ENCODE measurements at places on chromosomes 13 and 19. TPM values are rescaled to one million over a fixed set of nuclear protein-coding genes. Genes with fewer than 3 reads are reported as not detected.

Gene KLK15
- not detected for total RNA-seq

Gene FRY
- total RNA-seq, result 24.3 TPM

Gene NRTN
- total RNA-seq, result 0.50 TPM

Gene TMEM59L
- total RNA-seq, result 4.6 TPM

Gene ZNF610
- 2.9 TPM for total RNA-seq

Gene FUT3
- total RNA-seq, result not detected

Gene GNG7
- 0.15 TPM for total RNA-seq

Gene ZNF99
- not detected for total RNA-seq

Gene DAND5
- not detected for total RNA-seq

Gene CPB2
- total RNA-seq, result not detected

Gene FFAR1
- not detected for total RNA-seq

Data from smooth muscle cell of trachea (primary cell).